Heart left ventricle (tissue), 16 donors: ENCODE measurements at places on chromosomes 6 and 20. TPM values are rescaled to one million over a fixed set of nuclear protein-coding genes. Genes with fewer than 3 reads are reported as not detected.

The MCM8 gene
- total RNA-seq = 6.5 TPM

DNA sequence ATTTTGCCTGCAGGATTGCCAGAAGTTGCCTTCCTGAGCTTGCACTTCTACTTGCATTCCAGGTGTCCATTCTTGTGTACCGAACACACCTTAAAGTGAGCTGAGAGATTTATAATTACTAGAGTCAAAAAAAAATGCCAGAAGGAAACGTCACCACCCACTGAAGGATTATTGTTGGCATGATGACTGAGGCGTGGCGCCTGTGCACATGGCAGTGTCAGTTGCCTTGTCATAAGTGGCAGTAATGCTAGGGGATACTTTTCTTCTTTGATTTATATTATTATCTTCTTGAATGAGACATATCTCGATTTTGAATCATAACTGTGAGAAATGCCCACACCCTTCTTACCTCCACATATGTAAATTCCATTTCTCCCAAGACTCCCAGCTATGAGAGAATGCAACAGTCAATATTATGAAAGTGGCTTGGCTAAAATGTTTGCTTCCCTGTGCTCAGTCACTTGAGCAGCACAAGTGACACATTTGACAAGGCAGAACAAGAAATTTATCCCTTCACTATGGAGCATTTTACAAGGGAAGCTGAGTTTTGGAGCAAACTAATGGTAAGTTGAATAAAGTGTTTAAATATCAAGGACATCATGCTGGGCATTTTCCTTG is 149.5 kb upstream of the SASH1 start:
- DNase-seq = no peak

- no peak for DNase-seq
Measured at GRCh38 chr20:8218861-8219260, 86.8 kb downstream of the PLCB1 start.

DNA sequence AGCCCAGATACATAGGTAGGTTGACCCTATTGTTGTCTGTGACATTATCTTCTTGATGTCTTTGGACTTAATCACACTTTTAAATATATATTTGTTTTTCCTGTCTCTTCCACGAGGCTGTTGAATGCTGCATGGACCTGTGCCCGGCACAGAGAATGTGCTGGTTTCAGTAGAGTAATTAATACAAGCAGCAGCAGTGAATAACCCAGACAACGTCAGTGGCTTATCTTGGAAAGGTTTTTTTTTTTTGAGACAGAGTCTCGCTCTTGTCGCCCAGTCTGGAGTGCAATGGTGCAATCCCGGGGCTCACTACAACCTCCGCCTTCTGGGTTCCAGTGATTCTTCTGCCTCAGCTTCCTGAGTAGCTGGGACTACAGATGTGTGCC is 108.2 kb downstream of the CDH26 start:
- peak; percentile 43 for DNase-seq

DNA sequence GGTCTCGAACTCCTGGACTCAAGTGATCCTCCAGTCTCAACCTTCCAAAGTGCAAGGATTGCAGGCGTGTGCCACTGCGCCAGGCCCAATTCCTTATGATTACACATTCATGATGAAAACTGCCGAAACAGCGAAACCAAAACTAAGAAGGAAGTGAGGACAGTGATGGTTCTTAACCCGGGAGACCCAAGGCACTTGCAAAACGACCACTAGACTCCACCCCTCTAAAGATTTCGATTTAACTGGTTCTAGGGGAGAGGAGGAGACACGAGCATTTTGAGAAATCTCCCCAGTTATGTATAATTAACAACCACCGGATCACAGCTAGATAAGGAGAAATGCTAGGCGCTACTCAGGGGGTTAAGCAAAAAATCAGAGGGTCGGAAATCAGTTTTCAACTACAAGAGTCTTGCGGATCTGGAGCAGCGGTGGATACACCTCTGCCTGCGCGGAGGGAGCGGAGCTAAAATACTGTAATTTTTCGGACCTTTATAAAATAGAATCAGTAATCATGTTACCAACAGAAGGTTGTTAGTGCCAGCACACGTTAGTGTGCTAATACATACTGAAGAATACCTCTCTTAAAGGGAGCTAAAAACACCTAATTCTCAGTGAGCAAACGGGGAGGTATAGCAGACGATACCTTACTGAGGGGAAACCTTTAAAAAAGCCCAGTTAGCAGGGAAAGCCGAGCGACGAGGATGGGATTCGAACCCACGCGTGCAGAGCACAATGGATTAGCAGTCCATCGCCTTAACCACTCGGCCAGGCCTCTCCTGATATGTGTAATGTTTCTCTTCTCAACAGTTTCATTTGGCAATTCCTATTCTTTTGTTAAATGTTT is 60.0 kb upstream of the BTN3A2 start:
- peak; percentile 68 for DNase-seq
